ENCODE measurements at places on chromosomes 3 and 15.

DNA sequence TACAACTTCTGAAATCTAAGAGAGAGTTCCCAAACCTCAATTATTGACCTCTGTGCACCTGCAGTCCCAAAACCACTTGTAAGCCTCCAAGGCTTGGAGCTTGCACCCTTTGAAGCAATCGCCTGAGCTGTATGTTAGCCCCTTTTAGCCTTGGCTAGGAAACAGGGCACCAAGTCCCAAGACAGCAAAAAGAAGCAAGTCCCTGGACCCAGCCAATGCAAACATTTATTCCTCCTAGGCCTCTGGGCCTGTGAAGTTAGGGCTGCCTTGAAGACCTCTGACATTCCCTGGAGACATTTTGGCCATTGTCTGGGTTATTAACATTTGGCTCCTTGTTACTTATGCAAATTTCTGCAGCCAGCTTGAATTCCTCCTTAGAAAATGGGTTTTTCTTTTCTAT is 26.9 kb upstream of the ARRDC4 start:
- DNase-seq, result no peak

- peak; percentile 99 for DNase-seq
Measured at GRCh38 chr15:59283717-59284391, 77.2 kb downstream of the LDHAL6B start.

- no peak for DNase-seq
Measured at GRCh38 chr15:55118344-55118870, 78.3 kb downstream of the RSL24D1 start.

DNA sequence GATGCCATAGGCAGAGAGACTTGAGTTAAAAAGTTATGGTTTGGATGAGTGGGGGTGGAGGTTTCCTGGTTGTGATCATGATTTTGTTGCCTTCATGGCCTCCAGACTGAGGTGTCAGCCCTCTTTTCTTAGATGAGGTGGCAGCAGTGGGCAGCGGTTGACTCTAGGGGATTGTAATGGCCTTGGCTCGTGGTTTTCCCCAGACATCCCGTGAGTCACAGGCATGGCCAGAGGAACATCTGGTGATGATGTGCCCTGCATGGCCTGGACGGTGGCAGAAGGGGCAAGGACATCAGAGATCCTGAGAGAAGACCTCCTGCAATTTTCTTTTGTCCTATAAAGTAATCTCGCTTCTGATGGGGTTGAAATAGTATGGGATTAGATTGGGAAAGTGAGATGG is 12.4 kb downstream of the RETNLB start:
- DNase-seq, result no peak

DNA sequence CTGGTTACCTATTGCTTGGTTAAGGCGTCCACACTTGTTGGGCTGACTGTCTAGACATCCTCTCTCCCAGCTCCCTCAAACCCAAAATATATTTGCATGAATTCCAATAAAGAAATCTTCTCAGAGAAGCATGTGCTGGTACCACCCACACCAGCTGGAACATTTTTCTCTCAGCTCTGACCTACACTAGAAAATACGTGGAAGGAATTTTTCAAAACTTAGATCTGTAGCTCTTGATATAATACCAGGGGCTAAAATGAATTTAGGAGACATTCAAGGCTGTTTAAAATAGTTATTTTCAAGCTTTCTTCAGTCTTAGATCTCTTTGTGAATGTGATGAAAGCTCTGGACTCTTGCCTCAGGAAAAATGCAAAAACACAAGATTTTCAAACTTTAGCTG is 590.4 kb downstream of the PDCD6IP start:
- no peak for DNase-seq
